ENCODE measurements at places on chromosomes 6 and 20.

DNA sequence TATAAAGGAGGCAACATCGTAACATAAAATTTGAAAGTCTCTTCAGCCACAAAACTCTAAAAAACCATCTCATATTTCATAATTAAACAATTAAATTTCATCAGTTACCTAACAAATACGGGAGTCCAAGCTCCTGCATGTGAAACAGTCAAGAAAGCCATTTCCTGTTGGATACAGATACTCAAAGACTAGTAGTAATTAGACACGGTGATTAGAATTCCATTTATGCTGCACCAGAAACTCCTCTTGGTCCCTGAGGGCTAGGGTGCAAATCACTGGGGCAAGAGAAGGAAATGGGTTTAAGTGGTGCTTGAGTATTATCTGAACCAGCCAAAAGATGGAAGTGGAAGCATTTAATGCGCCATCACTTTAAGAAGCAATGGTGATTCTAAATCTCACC, 27.4 kb downstream of the TRAM2 start:
- DNase-seq, result no peak

- DNase-seq, result no peak
Observed at GRCh38 chr6:104711371-104711770, 148.3 kb downstream of the HACE1 start.

DNA sequence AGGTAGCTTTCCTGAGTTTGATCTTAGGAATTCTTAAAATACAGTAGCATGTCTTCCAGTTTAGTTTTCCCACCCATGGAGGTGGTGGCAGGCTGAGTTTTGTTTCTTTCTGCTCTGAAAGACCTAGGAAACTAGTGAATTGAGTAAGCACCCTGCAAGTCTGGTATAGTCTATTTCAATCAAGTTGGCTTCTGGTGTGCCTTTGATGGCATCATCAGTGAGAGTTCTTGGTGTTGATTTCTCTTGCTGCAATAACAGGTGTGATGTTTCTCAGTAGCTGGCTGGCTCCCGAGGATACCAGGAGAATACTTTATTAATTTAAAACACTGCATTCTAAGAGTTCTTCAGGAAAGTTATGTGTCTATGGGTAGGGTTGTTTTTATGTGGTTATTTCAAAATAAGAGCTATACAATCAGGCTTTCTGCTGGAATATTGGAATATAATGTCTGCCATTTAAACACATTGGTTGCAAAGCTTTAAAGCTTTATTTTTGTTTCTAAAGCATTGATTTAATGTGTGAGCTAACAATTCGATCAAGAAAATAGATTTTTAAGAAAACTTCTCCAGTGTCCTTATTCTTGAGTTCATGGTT, 19.0 kb downstream of the VAPB start:
- DNase-seq, result no peak

DNA sequence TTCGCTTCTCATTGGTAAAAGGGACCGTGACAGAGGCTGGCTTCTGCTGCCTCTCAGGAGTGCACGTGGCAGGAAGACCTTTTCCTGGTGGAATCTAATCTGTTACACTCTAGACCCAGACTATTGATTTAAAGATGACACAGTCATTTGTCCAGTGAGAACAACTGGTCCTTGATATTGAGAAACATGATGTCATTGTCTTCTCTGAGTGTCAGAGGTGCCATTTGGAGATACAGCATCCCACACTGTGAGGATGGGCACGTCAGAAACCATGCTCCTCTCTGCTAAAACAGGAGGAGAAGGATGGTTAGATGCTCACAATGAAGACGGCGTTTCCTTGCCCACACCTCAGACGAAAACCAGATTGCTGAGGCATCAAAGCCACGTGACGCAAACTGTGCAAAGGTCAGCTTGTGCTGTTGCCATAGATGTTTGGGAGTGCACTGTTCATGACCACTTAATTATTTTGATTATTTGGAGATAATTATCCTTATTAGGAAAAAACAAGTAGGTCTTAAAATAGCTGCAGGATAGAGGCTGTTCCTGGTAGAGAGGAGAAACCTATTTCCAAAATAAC, 169.0 kb downstream of the SMOC2 start:
- no peak for DNase-seq

- no peak for DNase-seq
Observed at GRCh38 chr6:14791526-14791925, 454.3 kb upstream of the JARID2 start.

DNA sequence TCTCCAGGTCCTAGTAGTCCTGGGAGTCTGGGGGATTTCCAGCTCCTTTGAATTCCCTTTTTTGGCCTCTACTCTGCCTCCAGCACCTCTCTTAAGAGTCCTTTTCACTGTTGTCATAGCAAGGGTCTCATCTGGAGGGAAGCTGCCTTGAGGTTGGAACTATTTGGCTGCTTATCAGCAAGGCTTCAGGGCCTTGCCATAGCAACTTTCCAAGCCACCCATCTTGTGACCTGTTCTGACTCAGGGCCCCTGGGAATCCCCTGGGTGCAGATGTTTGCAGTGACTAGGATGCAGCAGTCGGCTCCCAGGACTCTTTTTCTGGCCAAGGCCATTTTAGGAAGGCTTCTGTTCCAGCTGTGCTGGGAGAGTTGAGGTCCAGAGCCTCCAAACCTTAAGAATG, 12.4 kb downstream of the PKIG start:
- no peak for DNase-seq

DNA sequence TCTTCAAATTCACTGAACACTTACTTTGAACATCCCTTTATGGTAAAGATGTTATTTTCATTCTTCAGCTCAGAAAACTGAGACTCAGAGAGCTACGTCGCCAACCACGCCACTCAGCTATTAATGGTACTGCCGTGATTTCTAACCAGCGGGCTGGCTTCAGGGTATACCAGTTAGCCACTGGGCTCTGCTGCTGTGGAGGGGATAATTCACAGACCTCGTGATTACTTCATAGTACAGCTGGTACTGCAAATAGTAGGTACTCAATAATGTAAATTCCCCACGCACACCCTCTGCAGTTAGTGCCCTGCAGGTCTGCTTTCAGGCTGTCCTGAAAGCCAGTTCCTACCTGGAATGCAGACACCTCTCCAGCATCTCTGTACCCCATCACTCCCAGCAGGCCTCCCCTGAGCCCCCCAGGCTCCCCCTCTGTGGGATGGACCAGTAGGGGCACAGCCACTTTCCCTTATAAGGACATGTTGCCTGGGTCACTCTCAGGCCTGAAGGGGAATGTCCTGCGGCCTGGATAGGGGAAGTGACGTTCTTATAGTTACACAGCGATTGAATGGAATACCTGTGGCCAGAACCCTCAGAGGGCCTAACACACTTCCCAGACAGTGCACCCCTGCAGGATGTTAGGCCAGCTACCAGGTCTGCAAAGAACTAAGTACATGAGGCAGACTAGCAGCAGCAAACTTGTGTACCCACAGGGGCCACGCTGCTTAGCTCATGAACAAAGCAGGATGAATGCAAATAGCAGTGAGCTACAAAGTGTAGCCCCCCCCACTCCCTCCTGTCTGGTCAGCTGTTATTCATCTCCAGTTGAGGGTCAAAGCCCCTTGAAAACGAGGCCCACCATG, 1.3 kb upstream of the OCSTAMP start:
- no peak for DNase-seq

- no peak for DNase-seq
Observed at GRCh38 chr6:39870950-39871349, 63.3 kb downstream of the MOCS1 start.

GRCh38 chr6:123527406-123527805, 109.3 kb downstream of the TRDN start:
- DNase-seq, result no peak

DNA sequence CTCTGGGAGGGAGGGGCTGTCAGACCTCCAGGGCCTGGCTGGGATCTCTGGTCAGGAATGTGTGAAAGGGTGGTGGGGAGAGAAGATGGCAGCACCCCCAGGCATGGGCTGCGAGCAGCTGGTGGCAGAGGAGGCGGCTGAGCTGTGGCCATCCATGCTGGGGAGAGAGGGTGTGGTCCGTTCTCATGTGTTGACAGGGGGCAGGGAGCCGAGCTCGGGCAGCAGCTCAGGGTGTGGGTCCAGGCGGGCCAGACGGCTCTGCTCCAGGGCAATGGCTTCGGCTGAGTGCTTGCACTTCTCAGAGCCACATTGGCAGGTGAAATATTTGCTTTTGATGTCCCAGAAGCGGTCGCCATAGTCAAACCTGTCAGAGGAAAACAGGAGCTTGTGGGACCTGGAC, 1.1 kb upstream of the SLC44A4 start:
- no peak for DNase-seq

GRCh38 chr20:54132612-54133433, 41.0 kb downstream of the CYP24A1 start:
- no peak for DNase-seq

- DNase-seq, result no peak
Observed at GRCh38 chr6:111173946-111174345, 86.6 kb downstream of the SLC16A10 start.

DNA sequence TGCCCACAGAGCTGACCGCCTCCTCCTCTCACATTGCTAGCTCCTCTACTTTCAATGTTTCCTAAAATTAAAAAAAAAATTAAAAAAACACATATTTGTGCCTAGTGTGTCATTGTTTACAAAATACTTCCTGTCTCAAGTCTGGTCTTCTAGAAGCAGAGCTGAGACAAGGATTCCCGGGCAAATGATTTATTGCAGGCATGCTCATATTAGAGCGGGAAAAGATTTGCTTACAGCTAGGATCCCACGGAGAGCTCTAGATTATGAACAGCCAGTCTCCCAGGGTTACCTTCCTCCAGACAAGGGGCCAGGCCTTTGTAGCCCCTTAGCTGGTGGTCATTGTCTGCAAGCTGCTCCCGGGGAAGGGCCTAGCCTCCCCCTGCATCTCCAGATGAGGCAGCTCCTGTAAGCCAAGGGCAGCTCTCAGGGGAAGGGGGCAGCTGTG, 9.4 kb downstream of the PACSIN1 start:
- no peak for DNase-seq

DNA sequence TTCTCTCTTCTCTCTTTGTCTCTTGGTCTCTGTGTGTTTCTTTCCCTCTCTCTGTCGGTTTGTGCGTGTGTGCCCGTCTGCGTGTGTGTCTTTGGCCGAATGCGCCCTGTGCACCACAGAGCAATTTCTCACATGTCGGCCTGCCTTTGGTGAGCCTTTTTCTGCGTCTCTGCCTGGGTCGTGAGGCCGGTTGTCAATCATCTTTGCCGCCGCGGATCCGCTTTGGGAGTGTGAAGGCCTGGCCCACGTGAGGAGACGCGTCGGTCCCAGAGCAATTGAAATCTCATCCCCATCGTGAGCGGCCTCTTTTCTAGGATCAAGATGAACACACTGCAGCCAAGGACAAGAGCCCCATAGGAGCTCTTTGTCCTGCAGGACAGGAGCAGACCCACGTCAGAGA, 580.7 kb upstream of the ZNF337 start:
- no peak for DNase-seq

DNA sequence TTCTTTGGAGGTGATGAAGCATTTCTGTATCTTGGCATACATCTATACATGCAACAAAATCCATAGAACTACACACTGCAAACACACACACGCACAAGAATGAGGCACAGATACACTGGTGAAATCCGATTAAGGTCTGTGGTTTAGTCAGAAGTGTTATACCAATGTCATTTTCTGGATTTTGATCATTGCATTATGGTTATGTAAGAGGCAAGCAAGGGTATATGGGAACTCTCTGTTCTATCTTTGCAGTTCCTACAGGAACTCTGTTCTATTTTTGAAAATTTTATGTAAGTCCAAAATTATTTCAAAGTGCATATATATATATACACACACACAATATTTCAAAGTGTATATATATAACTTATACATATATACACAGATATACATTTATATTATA, 101.7 kb downstream of the SYNDIG1 start:
- no peak for DNase-seq

DNA sequence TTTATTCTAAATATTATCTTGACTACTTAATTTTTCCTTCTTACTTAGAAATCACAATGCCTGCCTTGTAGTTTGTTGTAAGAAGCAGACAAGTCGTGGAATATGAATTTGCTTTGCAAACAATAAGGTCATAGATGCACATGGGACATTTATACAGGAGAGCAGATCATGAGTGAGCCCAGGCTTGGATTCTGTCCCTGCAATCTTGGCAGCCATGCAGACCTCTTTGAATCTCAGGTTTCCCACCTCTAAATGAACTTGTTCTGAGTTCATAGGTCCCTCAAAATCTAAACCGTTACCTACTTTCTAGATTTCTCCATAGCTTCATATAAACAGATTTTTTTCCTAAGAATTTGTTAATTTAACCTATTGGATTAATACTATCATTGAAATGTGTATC, 19.5 kb downstream of the KIAA0408 start:
- no peak for DNase-seq

DNA sequence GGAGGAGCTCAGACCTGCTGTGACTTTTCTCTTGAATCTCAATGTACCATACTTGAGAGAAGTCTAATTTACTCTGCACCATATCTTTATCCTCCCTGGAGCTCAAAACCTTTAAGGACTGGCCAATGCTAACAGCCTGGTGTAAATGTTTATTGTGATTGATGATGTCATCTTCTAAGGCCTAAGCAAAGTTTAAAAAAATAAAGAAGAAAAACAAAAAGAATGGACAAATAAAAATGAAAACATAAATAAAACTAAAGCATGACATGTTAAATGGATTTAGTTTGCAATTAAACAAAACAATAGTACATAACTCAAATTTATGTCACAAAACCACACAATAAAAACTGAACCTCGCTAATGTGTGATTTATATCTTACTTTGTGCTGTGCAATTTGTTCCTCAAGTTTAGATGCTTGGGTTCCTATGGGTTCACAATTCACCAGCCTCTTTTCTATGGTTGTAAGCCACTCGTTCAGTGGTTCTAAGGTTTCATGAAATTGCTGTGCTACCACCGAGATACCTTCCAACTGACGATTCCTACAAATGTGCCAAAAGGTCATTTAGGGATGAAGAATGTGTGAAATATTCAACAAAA, 113.0 kb downstream of the DST start:
- no peak for DNase-seq

DNA sequence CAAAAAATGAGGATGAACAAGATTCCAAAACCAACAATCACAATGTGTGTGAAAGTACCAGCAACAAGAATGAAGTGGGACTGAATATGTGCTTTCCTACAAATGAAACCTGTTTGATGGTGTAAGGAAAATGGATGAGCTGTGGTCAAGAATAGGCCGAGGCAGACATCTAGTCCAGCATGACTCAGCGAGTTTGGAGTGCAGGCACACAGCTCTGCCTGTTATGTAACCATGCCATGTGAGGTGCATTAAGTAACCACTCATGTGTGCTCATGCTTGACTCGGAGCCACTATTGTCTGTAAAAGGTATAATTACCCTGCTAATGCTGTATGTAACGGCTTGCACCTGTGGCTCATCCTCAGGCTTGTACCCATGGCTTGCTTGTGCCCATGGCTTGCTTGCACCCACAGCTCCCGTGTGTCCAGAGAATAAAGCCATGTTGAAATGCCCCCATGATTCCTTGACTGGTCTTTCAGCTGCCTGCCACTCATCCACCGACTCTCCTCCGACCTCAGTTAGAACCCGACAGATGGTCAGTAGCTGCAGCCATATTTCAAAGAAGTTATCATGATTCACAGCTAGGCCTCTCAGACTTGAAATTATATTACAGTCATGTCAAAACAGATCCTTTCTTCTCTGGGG, 98.7 kb downstream of the BACH2 start:
- DNase-seq, result no peak

All from stimulated activated CD8-positive, alpha-beta memory T cell treated with anti-CD3 and anti-CD28 coated beads, Interleukin-7, amount 100 ng/mL, for 1 hour (primary cell).